ENCODE measurements at places on chromosomes 6 and 20. TPM values are rescaled to one million over a fixed set of nuclear protein-coding genes. Genes with fewer than 3 reads are reported as not detected.

LINC00237 gene
- not detected for total RNA-seq

MYMX gene
- total RNA-seq: 0.52 TPM

SPATA25 gene
- total RNA-seq: 1.3 TPM

BEND6 gene
- 1.2 TPM for total RNA-seq

SLC13A3 gene
- total RNA-seq: 1.6 TPM

TUBB2B gene
- total RNA-seq: 0.46 TPM

BTN1A1 gene
- total RNA-seq: not detected

- no peaks in the 10 kb centered on the region for H3K36me3 ChIP-seq
- no peak overlapping the region for H3K4me3 ChIP-seq
- no peaks in the 10 kb centered on the region for H3K27me3 ChIP-seq
- no peak for DNase-seq
- H3K4me1 ChIP-seq: no peaks in the 10 kb centered on the region
Observed at GRCh38 chr20:56259948-56260347, 11.4 kb downstream of the MC3R start.

GRCh38 chr6:89793586-89793985 is 26.0 kb downstream of the MDN1 start:
- H3K27me3 ChIP-seq: no peaks in the 10 kb centered on the region
- peaks cover 61% of the 10 kb centered on the region for H3K36me3 ChIP-seq
- no peaks in the 10 kb centered on the region for H3K4me1 ChIP-seq
- no peak for DNase-seq
- H3K4me3 ChIP-seq: no peak overlapping the region
- no peak overlapping the region for H3K27ac ChIP-seq

- no peaks in the 10 kb centered on the region for H3K4me1 ChIP-seq
- H3K36me3 ChIP-seq: no peaks in the 10 kb centered on the region
- no peak overlapping the region for H3K4me3 ChIP-seq
- no peaks in the 10 kb centered on the region for H3K27me3 ChIP-seq
- no peak overlapping the region for H3K27ac ChIP-seq
Observed at GRCh38 chr6:125701354-125701668, 48.1 kb upstream of the HEY2 start.

- H3K4me3 ChIP-seq: no peak overlapping the region
- DNase-seq: no peak
- no peak overlapping the region for H3K27ac ChIP-seq
- no peaks in the 10 kb centered on the region for H3K36me3 ChIP-seq
- H3K4me1 ChIP-seq: no peaks in the 10 kb centered on the region
Observed at GRCh38 chr6:40232698-40233097, 298.4 kb upstream of the MOCS1 start.

- no peaks in the 10 kb centered on the region for H3K27me3 ChIP-seq
- peak overlapping the region; percentile 68 for H3K27ac ChIP-seq
- peaks cover 81% of the 10 kb centered on the region for H3K4me1 ChIP-seq
- peak; percentile 69 for DNase-seq
Observed at GRCh38 chr6:136783495-136784270, 8.6 kb downstream of the MAP3K5 start.

GRCh38 chr20:17648791-17649730 is 33.0 kb downstream of the RRBP1 start:
- H3K27me3 ChIP-seq: no peaks in the 10 kb centered on the region
- H3K4me3 ChIP-seq: no peak overlapping the region
- peaks cover 7% of the 10 kb centered on the region for H3K36me3 ChIP-seq
- peak; percentile 79 for DNase-seq
- H3K27ac ChIP-seq: peak overlapping the region; percentile 53

- no peak for DNase-seq
- no peaks in the 10 kb centered on the region for H3K4me1 ChIP-seq
- H3K27me3 ChIP-seq: no peaks in the 10 kb centered on the region
- no peak overlapping the region for H3K27ac ChIP-seq
- H3K36me3 ChIP-seq: no peaks in the 10 kb centered on the region
Observed at GRCh38 chr6:118758946-118759345, 107.6 kb upstream of the CEP85L start.

- H3K27ac ChIP-seq: no peak overlapping the region
- H3K4me1 ChIP-seq: peaks cover 16% of the 10 kb centered on the region
- no peak overlapping the region for H3K4me3 ChIP-seq
- H3K27me3 ChIP-seq: peaks cover 6% of the 10 kb centered on the region
Observed at GRCh38 chr6:106026748-106027715, 59.1 kb upstream of the PRDM1 start.

- H3K36me3 ChIP-seq: peaks cover 65% of the 10 kb centered on the region
- peaks cover 5% of the 10 kb centered on the region for H3K4me1 ChIP-seq
- no peaks in the 10 kb centered on the region for H3K27me3 ChIP-seq
- no peak overlapping the region for H3K27ac ChIP-seq
Observed at GRCh38 chr20:45017281-45017680, 51.0 kb downstream of the STK4 start.

Measured in upper lobe of right lung (tissue), 1 donor.